ENCODE measurements at places on chromosomes 1 and 21.

DNA sequence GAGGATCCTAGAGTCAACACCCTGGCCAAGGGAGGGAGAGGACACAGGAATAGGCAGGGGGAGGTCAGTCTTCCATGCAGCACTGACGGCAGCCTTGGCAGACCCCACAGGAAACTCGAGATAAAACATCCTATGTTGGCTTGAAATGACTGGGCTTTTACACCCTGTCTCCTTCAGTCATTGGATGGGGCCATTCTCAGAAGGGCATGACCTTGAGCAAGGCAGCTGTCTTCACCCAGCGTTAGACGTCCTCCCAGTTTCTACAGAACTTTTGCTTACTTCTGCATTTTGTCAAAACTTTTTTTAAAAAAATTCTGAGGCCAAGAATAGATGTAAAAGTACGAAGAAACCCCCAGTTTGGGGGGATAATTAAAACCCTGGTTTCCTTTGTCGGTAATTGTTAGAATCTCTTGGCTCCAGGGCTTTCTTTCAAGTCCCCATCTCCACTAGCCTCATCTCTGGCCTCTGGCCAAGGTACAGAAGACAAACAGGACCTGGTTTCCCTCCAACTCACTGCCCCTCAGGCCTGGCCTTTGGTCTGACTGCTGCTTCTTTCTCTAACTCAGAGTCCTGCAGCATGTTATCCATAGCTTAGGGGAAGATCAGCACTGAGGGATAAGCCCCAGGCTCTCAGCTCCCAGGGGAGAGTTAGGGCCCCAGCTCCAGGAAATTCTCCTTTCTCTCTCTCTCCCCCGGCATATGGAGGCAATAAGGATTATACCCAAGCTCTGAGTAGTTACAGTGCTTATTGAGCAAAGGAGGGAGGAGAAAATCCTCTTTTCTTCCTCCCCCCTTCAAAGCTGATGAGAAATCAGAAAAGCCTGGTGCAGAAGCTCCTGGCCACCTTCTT lies 51.6 kb upstream of the KCND3 start:
- no peak for DNase-seq

GRCh38 chr1:156901966-156902915 lies 8.7 kb downstream of the PEAR1 start:
- no peak for DNase-seq

- DNase-seq, result no peak
Measured at GRCh38 chr1:236052232-236052993, 12.5 kb downstream of the NID1 start.

- DNase-seq, result no peak
Measured at GRCh38 chr1:214397497-214397896, 116.5 kb downstream of the SMYD2 start.

- no peak for DNase-seq
Measured at GRCh38 chr1:205842229-205842628, 7.7 kb downstream of the PM20D1 start.

- no peak for DNase-seq
Measured at GRCh38 chr1:176989023-176989422, 175.5 kb downstream of the ASTN1 start.

GRCh38 chr21:32994305-32994704 lies 31.4 kb upstream of the OLIG2 start:
- peak; percentile 24 for DNase-seq

- no peak for DNase-seq
Measured at GRCh38 chr1:53348486-53349368, 20.9 kb upstream of the LRP8 start.

- no peak for DNase-seq
Measured at GRCh38 chr1:28582248-28582615, 9.8 kb upstream of the RAB42 start.

DNA sequence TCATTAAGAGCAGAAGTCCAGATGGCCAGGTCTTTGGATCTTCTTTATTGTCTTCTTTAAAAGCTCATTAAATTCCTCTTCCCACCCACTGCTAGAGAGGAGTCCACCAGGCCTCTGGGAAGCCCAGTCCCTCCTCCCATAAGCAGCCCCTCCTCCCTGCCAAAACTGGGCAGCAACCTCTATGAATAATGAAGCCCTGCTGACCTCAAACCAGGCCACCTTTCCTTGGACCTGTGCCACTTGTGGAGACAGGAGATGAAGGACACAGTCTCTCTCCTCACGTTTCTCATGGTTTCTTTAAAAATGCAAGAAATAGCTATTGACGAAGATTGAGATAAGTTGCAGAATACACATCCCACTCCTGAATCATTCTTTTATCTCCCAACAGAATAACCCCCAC lies 112.8 kb downstream of the EDEM3 start:
- DNase-seq, result no peak

DNA sequence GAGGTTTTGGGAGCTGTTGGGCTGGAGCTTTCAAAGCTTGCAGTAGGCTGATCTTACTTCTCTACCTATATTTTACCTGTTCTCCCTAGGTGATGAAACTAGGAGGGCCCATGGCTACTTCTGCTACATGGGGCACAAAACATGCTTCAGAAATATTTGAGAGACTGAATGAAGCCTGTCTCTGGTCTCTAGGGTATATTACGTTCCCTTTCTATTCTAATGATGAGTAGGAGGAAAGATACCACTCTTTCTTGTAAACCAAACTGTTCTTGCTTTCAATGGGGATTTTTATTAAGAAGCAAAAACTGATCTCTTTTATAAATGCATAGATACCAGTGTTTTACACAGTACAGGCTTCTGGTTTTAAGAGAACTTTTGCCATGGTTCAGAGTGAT lies 103.1 kb downstream of the GALNT2 start:
- no peak for DNase-seq

DNA sequence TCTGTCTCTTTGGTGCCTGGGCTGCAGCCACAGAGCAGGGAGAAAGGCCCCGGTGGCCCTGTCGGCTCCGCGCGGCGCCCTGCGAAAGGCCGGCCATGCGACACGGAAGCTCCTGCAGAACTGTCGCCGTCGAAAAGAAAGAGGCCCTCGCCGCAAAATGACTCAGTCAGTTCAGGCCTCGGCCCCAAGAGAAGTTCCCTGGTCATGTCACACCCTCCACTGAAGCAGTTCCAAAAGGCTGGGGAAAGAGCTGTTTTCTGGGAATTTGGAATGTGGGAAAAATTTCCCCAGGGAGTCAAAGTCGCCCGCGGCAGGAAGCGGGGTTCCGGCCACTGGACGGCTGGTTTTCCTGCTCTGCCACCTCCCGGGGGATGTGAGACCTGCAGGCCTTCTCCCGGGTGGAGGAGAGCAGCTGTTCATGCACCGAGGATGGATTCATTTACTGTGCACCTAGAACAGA lies 115.8 kb upstream of the ZNF678 start:
- no peak for DNase-seq

DNA sequence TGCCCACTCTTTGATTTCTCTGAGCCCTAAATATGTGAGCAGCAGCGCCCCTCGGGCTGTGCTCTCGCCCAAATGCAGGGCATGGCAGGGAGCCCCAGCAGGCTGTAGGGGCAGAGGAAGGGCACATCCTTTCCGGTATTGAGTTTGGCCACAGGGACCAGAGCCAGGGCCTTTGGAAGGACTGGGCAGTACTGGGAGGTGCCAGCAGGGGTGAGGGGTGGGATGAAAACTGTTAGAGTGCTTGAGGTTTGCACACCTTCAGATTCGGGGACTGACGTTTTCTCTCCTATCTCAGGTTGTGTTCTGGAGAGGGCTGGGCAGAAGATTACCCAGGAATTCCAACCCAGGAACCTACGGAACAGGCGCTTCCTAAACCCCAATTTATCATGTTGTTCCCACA lies 2.2 kb upstream of the ATP1A2 start:
- DNase-seq, result no peak

DNA sequence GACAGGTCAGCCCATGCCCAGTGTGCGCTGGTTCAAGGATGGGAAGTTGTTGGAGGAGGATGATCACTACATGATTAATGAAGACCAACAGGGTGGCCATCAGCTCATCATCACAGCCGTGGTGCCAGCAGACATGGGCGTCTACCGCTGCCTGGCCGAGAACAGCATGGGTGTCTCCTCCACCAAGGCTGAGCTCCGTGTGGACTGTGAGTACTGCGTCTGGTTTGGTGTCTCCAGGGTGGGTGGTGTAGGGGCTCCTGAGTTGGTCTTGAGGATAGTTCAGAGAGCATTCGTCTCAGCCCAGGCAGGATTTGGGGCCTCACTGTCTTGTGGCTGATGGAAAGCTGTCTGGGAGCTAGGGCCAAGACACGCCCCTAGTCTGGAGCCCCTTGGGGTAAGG lies 83.2 kb downstream of the TRIM11 start:
- DNase-seq, result no peak

DNA sequence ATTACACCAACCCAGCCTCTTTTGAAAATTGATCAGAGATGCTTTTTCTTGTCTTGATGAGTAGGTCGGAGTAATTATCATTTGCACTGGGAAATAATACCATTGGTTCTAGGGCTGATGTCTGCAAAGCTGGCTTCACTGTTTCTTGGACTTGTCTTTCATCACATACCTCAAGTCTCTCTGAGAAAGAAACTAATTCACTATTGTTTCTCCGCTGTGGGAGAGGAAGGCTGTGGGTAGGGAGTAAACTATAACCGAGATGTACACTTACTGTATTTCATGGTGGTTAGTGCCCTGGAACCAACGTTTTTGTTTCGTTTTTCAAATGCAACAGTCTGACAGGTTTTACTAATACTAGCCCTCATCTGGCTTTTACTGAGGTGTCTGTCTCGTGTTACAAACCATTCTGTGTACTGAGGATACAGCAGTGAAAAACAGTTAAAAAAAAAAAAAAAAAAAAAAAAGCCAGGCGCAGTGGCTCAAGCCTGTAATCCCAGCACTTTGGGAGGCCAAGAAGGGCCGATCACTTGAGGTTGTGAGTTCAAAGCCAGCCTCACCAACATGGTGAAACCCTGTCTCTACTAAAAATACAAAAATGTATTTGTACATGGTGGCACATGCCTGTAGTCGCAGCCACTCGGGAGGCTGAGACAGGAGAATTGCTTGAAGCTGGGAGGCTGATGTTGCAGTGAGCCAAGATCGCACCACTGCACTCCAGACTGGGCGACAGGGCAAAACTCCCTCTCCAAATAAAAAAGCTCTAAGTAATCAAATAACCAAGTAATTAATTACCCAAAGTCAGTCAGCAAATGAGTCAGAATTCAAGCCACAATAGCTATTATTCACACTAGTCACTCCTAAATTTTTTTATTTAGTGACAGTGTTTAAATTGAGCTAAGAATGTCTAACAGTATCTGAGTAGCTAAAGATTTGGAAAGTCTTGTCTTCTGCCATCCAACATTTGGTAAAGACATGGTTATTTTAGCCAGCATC lies 23.3 kb downstream of the TOMM20 start:
- DNase-seq, result no peak

GRCh38 chr1:209657140-209657879 lies 5.1 kb upstream of the LAMB3 start:
- DNase-seq, result peak; percentile 99

GRCh38 chr1:36351227-36351977 lies 28.0 kb upstream of the EVA1B start:
- DNase-seq, result peak; percentile 97

DNA sequence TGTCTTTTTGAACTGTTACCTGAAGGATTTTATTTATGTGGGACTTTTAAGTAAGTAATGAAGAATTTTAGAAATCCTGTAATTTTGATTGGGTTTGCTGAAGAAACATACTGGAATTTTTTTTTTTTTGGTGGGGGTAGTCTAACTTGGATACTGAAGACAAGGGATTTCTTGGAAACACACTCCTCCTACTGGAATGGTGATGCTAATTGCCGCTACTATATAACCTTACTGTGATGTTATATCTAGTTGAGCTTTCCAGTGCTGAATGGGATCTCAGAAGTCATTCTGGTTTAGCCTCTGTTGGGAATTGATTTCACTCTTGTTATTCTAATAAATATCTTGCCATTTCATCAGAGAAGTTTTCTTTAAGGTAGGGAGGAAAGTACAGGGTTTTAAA lies 8.4 kb downstream of the PPP2R5A start:
- DNase-seq, result no peak

DNA sequence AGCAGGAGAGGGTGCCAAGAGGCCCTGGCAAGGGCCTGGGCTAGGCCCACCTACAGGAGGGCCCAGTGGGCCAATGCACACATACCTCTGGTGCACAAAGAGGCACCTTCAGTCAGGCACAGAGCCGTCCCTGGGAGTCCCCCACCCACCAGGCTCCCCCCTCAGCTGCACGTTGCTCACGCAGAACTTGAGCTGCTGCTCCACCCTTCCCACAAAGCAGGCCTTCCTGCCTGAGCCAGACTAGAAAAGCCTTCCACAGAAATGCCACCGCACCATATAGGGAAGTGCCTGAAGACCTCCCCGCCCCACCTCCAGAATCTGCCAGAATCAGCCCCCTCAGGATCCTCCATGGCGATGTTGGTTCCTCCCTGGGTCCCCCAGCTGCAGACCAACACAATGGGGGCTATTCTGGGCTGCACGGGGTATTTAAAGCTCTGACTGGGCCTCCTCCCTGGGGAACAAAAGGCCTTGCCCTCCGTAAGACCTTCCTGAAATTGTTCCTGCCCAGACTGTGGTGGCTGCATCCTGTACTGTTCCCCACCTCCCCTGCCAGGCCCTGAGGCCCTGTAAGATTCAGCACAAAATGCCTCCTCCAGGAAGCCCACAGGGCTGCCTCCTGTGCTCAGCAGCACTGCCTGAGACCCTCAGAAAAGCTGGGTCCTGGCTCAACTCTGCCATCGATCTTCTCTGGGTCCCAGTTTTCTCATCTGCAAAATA lies 27.2 kb downstream of the HSPG2 start:
- no peak for DNase-seq

- DNase-seq, result no peak
Measured at GRCh38 chr1:228996281-228996680, 261.0 kb downstream of the RHOU start.
